Activated CD4-positive, alpha-beta T cell treated with anti-CD3 and anti-CD28 coated beads, Interleukin-2, amount 10 ng/mL, durations not matched to agents 7 days and 5 days (primary cell): ENCODE measurements at places on chromosomes 4 and X.
A peak's percentile ranks its signal among the peaks of the same experiment; 100 is the strongest.

GRCh38 chrX:128699716-128700285 is 647.6 kb upstream of the ACTRT1 start:
- DNase-seq = no peak

DNA sequence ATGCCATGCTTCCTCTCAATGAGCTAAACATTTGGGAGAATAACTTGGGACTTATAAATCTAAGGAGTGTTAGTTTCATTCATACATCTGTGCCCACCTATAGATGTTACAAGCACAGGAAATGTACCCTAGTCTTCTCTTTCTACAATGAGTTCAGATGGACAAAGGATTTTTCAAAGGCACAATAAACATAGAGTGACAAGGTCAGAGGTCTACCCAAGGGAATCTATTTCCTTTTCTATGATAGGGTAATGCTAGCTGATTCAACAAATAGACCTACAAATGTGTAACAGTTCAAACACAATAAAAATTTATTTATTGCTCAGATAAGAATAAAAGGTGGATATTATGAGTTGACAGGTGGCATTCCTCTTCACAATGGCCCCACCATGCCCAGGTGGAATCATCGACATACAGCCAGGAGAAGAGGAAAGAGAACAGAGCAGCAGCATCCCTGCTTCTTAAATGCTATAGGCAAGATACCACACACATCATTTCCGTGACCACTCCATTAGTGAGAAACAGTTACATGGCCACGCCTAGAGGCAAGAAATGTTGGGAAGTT is 421.8 kb downstream of the HNRNPD start:
- DNase-seq = no peak

GRCh38 chrX:119469313-119469635 is 1.0 kb downstream of the SLC25A5 start:
- no peak for DNase-seq

- peak; percentile 24 for DNase-seq
These were observed 102.5 kb upstream of the MID1 start for GRCh38 chrX:10722851-10723250.

DNA sequence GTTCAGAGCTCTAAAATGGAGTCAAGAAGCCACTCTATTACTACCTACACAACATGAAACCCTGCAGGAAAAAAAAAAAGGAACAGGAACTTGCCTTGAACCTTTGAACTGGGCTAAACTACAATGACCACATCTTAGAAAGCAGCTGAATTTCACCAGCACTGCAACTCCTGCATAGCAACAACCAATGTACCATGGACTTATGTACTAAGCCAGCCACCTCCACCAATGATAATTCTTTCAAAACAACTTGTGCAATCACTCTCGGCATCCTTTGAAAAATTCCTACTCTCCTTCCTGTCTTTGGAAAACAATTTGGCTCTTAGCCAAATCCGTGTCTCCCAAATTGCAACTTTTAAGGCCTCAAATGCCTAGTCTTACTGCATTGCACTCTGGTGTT is 26.8 kb upstream of the FMR1 start:
- no peak for DNase-seq

- DNase-seq = no peak
These were observed 19.8 kb upstream of the LGI2 start for GRCh38 chr4:25050370-25051078.

GRCh38 chr4:77308843-77309242 is 151.8 kb downstream of the CCNG2 start:
- no peak for DNase-seq

- peak; percentile 39 for DNase-seq
These were observed 4.8 kb downstream of the SLC49A3 start for GRCh38 chr4:683982-684622.

DNA sequence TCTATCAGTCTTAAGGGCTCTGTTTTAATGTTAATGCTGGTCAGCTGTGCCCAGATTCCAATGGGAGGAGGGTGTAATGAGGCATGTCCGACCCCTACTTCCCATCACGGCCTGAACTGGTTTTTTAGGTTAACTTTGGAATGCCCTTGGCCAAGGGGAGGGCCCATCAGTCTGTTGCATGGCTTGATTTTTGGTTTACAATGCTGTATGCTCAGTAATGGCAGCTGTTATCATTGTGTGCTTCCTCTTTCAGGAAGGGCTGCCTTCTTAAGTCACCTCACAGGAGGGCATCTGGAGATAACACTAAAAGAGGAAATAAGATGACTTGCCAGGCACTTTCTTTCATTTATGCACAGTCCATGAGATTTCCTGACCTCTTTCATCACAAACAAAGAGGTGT is 36.3 kb downstream of the ATXN3L start:
- DNase-seq = no peak

GRCh38 chrX:63935835-63936234 is 150.8 kb upstream of the ARHGEF9 start:
- DNase-seq = no peak

GRCh38 chr4:75907966-75908365 is 5.7 kb upstream of the PPEF2 start:
- DNase-seq = no peak

DNA sequence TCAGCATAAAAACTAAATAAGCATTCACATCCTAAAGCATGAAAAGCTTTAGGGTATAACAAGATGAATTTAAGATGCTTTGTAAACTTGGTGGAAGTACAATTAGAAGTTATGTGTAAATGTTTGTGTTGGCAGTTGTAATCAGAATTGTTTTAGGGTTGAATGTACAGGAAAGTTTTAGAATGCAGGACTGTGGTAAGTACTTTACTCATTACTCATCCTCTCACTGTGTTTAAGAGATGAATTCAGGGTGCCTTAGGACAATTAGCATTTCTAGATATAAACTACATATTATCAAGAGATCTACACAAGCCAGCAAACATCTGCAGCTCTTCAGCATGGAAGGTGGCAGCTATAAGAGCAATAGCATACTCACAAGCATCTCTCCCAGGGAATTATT is 77.5 kb upstream of the ELOVL6 start:
- DNase-seq = no peak

DNA sequence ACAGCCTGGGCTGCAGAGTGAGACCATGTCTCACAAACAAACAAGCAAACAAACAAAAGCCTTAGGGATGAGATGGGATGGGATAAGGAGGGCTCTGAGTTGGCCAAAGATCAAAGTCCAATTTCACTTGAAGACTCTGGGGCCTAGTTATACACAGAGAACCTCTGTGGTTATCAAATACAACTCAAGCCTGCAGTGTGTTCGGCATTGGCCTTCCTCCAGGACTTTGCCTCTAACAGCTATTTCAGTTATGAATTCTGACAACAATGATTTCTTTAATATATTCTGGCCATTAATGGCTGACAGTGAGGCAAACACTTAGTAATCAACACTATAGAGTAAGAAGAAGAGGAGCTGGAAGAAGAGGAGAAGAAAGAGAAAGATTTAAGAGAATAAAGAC is 171.1 kb downstream of the PDGFRA start:
- no peak for DNase-seq

DNA sequence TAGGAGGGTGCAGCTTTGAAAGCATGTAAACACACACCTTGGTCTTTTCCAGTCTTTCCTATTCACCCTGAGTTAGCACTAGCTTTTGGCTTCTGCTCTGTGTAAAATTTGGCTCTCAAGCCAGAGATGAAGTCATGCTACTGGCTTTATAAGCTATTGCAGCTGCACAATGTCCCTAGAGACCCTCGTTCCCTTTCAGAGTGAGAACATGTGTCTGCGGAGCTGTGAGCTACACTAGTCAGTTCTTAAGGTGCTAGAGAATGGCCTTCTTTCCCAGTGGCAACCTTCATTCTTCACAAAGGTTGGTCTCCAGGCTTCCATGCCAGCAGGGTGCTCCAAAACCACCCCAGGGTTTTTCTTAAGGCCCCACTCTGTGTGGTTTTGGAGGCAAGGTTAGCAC is 199.1 kb downstream of the SPATA18 start:
- DNase-seq = no peak

- no peak for DNase-seq
These were observed 1224.3 kb upstream of the TENM3 start for GRCh38 chr4:181018913-181019312.

- DNase-seq = no peak
These were observed 58.3 kb upstream of the DOCK11 start for GRCh38 chrX:118437283-118437682.

DNA sequence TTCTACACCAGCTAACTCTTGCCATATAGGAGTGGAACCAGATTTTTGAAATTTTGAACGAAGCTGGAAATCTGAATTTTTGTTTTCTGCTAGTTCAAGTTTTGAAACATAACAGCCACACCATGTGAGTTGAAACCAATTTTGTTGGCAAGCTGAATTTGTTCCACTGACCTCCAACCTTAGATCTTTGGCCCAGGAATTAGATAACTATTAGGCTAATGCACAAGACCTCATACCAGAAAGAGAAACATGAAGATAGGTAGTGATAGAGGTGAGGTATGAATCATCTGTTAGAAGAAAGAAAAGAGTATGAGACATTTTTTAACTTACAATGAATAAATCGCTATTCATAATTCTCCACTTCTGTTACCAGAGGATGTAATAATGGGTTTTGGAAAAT is 76.8 kb upstream of the ACSL1 start:
- no peak for DNase-seq

GRCh38 chr4:80125252-80126177 is 52.5 kb upstream of the ANTXR2 start:
- peak; percentile 68 for DNase-seq

- DNase-seq = peak; percentile 55
These were observed 179.9 kb upstream of the PPP3CA start for GRCh38 chr4:101527188-101527587.

- peak; percentile 6 for DNase-seq
These were observed at the start of gene ARMCX1 for GRCh38 chrX:101550362-101550750. Gene ARMCX1, plus strand, starts transcription at chrX:101550547. Its CDS starts 2,384 bp downstream, at chrX:101552931.

DNA sequence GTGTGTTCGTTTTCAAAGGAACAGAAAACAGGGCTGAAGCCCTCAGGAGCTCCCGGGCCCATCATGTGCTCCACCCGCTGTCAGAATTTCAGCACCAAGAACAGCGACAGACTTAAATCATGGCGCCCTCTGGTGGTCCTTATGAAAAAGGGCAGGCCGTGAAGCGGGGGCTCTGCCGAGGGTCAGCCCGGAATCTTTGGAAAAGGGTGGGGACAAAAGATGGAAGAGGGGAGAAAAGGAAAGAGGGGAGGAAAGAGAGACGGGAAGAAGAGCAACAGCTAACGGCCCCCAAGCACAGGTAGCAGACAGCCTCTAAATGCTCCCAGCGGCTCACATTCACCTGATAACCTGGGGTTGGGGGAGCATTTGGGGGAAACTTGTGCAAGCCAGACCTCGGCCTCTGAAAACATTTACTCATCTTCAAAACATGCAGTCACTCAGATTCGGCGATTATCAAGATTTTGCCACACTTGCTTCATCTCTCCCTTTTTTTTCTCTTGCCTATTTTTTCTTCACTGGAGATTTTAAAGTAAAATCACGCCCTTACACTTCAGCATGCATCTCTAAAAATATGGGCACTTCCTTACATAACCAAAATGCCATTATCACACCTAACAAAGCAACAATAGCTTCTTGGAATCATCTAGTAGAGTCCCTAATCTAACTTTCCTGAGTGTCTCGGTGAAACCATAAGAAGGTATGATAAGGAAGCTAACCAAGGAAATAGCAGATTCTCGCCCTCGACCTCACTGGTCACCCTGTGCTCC is 28.1 kb upstream of the MAN2B2 start:
- peak; percentile 67 for DNase-seq

GRCh38 chr4:140333523-140333922 is 39.9 kb upstream of the SCOC start:
- no peak for DNase-seq

DNA sequence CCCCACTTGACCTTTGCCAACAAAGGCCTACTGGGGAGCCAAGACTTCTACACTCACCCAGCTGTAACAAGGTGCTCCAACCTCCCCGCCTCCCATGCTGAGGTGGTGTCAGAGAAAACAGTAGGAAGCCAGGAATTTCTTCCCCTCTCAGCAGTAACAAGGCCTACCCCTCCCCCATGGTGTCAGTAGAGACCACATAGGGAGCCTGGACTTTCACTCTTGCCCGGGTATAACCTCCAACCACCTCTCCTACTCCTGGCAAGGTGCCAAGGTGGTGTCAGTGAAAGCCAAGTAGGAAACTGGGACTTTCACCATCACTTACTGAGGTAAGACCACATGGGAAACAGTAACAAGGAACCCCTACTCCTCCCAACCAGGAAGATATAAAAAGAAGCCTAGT is 93.1 kb downstream of the SLC16A2 start:
- DNase-seq = no peak

GRCh38 chrX:136200466-136200865 is 50.7 kb downstream of the MAP7D3 start:
- DNase-seq = peak; percentile 37

- no peak for DNase-seq
These were observed 831.5 kb downstream of the STIM2 start for GRCh38 chr4:27692158-27692557.

GRCh38 chr4:141174457-141174856 is 41.2 kb upstream of the RNF150 start:
- no peak for DNase-seq

- DNase-seq = peak; percentile 26
These were observed 206.0 kb downstream of the BCOR start for GRCh38 chrX:39891781-39892180.

DNA sequence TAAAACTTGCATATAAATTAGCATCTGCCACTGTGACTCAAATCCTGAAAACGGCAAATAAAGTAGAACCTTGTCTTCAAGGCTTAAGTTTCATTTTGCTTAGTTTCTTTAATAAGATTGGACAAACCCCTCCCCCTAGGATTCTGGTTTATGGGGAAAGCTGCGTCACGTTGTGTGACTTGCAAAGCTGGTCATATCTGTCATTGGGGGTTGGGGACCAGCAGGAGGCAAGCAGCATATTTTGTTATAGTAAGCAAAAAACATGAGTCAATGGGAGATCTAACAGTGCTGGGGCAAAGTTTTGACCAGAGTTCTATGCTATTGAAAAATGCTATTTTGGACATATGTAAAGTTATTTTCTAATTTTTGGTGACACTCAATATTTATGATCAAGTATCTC is 407.3 kb downstream of the PCDH18 start:
- no peak for DNase-seq

DNA sequence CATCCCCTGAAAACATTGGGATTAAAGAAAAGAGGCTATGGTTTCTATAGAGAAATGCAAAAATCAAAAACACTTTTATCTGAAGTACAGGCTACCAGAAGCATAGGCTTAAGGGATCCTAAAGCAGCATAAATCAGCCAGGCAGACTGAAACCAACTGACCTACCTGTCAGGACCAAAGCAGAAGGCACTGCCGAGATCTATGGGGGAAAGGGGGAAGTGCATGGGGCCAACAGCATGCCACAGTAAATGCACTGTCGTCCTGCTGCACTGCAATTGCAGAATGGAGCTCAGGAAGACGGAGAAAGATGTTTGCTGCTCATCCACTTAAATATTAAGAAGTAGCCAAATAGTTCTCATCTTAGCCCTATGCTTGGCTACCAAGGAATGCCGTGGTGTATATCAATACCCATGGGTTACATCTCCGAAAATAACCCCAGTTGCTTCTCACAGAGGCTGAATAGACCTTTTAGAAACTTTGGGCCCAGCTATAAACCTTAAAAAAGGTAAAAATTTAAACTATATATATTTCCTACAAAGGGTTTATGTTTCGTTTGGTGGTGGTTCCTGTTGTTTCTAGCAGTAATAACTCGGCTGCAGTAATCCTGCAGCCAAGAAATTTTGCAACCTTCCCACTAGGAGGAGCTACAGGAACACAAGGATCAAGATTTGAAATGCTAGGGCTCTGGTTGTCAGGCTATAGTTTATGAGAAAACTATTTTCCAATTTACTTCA is 312.2 kb upstream of the DIAPH2 start:
- DNase-seq = no peak

- DNase-seq = no peak
These were observed 3.6 kb downstream of the SASH3 start for GRCh38 chrX:129783291-129783713.

GRCh38 chr4:88041626-88042025 is 34.2 kb downstream of the PKD2 start:
- DNase-seq = no peak
